ENCODE measurements at places on chromosomes 2 and 18.

DNA sequence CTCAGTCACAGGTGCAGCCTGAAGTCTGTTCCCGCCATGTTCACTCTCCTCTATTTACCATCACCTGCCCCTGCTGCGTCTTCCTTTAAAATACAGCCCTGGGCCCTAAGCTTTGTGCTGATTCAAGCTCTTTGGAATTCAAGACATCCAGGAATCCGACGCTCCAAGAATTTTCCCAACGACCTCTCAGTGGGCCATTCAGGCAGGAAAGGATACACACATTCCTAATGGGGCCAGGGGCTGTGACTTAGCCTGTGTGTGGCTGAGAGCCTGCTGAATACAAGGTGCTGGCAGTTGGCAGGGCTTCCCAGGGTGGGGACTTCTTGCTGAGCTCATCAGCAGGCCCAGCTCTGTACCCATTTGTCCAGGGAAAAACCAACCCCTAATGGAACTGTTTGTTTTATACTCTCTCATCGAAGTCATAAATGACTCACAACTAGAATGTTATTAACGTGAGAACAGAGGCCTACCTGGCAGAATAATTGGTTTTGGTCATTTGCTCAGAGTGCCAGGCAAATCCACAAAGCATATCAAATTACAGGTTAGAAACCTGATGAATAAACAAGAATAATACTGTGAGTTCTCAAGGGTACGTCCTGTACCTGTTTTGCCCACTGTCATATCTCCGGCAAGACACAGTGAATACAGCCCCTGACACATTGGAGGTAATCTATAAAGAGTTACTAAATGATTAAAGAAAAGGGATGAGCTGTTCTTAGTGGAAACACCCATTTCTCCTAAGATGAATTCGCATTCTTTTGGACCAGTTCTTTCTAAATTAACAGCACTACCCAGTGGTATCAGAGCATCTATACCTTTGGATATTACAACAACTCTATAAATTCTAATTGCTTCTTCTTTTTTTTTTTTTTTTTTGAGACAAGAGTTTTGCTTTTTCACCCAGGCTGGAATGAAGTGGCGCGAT, 12.6 kb upstream of the KCMF1 start:
- no peak for DNase-seq

GRCh38 chr2:33383855-33384598, 92.4 kb upstream of the RASGRP3 start:
- DNase-seq: no peak

- no peak for DNase-seq
These were observed 5.7 kb upstream of the WIPF1 start for GRCh38 chr2:174603280-174603679.

- DNase-seq: no peak
These were observed 3.6 kb downstream of the INO80D start for GRCh38 chr2:206082298-206082843.

- DNase-seq: no peak
These were observed 100.6 kb downstream of the DYM start for GRCh38 chr18:49359732-49360444.

DNA sequence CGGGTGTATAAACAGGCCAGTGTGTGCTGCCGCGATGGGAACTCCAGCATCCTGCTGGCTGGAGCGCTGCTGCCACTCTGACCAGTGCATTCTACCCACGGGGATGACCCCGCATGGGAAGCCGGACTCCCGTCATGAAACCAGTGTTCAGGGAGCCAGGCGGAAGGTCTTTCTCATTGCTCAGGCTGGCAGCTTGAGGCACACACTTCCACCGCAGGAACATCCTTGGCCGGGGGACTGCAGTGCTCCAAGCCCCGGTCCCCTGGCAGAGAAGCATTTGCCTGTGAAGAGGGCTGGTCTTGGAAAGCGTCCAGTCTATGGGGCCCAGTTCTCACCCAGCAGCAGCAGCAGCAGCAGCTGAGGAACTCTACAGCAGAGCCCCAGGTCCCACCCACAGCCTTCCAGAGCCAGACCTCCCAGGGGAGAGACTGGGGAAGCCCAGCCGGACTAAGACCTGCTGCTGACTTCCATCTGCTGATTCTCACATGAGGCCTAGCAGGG, 235.9 kb downstream of the KLHL29 start:
- DNase-seq: no peak

DNA sequence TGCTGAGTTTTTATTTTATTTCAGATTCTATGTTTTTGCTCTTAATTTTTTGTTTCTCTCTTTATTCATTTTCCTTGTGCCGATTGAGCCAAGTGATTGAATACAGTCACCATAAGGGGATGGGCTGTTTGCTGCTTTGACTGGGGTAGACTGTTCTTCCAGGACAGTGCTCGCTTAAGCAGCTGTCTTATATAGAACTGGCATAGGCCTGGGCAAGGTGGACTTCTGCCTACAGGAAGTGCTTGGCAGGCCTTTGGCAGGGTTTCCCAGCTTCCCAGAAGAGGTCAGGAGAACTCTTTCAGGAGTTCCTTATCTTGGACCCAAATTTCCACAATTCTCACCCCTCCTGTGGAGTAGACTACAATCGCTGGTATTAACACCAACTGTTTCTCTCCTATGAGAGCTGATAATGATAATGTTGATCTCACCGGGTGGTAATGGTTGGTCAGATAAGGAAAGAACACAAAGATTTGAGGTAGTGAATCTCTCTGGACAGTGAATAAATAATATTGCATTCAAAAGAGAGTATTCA, 207.5 kb upstream of the ST6GAL2 start:
- DNase-seq: no peak

DNA sequence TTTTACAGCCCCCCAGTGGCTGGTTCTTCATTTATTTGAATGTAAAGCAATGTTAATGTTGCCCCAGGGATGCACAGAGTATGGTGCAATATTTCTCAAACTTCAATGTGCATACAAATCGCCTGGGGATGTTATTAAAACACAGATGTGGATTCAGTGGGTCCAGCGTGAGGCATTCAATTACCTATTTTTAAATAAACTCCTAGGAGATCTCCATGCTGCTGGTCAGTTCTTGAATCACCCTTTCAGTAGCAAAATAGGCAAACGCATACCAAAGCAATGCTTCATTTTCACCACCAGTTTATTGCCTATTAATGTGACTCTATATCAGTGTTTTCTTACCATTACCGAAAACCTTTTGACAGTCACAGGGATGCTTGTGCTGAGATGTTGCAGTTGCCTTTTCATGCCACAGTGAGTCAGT, 530.7 kb downstream of the CBLN2 start:
- no peak for DNase-seq
